ENCODE measurements at places on chromosomes 2 and 18.

GRCh38 chr2:231611273-231612108 is 18.8 kb downstream of the TEX44 start:
- peak; percentile 14 for DNase-seq

DNA sequence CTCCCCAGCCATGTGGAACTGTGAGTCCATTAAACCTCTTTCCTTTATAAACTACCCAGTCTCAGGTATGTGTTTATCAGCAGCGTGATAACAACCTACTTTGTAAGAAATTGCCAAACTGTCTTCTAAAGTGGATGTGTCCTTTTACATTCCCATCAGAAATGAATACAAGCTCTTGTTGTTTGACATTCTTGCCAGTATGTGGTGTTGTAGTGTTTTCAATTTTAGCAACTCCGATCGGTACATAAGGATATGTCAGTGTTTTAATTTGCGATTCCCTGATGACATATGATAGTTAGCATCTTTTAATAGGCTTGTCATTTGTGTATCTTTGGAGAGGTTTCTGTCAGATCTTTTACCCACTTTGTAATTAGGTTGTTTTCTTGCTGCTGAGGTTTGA is 1156.3 kb upstream of the CRIM1 start:
- DNase-seq = no peak

GRCh38 chr2:217515615-217516309 is 487.0 kb downstream of the TNS1 start:
- no peak for DNase-seq

DNA sequence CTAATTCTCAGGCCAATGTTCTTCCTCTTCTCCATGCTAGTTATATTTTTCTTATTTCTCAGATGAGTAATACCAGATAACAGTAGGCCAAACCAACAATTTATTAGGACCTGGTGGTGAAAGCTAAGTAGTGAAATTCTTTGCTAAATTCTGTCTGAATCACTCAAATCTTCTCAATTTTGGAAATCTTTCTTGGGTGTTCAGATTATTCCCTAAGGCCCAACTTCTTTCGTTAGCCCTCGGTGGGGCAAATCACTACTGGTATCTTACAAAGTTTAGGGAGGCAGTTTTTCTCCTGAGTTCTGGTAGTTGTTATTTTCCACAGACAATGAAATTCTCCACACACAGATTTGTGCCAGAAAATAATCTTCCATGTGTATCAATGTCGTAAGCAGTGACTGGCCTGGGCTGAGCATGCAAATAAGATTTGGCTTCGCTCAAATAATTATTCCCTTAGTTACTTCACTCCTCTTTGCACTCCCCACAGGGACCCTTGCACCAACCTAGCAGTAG is 443.5 kb upstream of the SLC14A2 start:
- DNase-seq = no peak

DNA sequence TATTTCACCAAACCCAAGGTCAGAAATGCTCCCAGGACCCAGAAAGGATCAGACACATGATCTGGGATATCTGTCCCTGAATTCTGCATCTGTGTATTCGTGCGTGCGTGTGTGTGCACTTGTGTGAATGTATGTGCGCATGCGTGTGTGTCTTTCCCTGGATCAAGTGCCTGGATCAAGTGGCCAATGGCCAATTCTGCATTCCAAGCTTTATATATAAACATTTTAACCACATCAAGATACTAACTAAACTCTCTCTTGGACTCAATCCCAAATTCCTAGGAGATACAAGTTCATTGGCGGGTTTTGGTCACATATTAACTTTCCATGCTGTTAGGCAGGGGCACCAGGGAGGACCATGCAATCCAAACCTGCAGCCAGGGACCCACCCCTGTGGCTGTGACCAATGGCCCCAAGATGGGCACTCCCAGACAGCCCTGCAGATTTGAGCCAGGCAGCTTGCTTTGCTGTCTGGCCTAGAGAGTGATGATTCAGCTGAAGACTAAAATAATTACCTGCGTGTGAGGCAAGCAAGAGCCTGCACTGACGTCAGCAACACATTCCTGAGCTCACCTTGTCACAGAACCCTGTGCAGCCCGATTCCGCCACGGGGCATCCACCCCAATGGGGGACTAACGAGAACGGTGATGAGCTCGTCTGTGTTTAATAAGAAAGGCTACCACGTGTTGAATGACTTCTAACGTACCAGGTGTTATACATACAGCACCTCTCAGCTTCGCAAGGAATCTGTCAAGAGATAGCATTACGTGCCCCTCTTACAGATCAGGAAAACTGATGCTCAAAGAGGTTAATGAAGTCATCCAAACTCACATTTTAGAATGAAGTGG is 45.3 kb upstream of the ROCK2 start:
- no peak for DNase-seq

DNA sequence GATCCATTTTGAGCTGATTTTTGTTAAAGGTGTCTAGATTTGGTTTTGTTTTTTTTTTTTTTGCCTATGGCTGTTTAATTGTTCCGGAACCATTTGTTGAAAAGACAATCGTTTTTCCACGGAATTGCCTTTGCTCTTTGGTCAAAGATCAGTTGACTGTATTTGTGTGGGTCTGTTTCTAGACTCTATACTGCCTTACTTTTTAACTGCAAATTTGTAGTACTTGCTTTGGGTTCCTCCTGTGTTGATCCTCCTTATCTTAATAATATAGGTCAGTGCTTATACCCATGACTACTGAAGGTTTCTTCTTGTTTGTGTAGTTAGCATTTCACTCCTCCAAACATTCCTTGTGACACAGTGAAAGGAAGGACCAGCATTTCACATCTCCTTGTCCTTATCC is 30.4 kb downstream of the CERS6 start:
- DNase-seq = no peak

DNA sequence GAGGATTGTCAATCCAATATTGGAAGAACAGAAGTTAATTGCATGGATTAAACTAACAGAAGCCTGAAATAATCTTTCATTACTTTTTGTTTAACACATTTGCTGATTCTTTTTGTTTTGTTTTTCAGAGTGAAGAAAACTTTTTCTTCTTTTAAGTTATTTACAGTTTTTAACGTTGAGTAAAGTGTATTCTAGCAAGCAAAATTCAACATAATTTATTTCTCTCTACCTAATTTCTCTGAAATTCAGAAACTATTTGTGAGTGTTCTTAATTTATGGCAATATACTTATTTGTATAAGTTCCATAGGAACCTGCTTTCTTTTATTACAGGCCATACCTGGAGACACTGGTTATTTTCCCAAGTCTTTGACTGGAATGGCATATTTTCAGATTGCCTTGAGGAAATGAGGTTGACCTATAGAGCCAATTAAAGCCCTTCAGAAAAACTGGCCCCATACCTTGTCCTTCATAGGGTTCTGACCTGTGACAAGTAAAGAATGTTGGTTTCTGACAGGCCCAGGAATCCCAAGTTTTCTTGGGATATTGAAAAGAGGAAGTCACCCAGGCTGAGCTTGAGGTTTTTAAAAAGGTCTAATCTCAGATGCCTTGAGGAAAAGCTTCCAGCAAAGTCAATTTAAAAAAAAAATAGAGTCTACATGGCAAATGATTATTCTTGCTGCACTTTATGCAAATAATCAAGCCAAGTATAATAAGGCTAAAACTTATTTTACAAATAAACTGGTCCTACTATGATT is 26.8 kb upstream of the LIPG start:
- DNase-seq = no peak

- DNase-seq = no peak
These were observed 123.2 kb upstream of the TWIST2 start for GRCh38 chr2:238724728-238725127.

DNA sequence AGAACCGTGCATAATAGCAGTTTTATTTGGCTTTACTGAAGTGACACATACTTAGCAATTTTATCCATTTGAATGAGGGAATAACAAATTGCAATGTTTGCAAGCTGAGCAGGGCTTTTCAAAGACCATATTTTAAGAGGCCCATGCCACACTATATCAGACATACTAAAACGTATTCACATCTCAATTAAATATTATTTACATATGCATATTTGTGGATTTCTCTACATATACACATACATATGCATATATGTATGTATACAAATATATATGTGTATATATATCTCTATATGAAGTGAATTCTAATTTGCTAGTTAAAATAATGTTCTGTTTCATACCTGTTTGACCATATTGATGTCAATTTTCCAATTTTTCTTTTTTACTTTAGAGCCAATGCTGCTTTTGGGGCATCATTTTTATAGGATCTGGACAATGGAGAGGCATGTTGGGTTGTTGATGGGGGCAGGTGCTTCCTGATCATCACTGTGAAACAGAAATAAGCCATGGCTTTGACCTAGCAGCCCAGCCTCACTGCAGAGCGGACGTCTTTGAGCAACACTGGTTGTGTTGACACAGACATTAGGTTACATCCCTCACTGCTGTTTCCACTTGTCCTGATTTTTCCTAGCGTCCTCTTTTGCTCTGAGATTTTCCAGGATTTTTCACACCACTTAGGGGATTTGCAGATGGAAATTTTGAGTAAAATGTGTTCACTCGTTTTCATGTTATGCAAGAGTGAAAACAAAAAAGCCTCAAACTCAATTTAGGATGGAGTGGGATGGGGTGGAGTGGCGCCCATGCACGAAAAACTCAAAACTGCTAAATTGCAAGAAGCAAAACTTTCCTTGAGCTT is 56.9 kb downstream of the RDH14 start:
- DNase-seq = no peak

GRCh38 chr2:148928395-148928794 is 53.4 kb downstream of the KIF5C start:
- DNase-seq = no peak

DNA sequence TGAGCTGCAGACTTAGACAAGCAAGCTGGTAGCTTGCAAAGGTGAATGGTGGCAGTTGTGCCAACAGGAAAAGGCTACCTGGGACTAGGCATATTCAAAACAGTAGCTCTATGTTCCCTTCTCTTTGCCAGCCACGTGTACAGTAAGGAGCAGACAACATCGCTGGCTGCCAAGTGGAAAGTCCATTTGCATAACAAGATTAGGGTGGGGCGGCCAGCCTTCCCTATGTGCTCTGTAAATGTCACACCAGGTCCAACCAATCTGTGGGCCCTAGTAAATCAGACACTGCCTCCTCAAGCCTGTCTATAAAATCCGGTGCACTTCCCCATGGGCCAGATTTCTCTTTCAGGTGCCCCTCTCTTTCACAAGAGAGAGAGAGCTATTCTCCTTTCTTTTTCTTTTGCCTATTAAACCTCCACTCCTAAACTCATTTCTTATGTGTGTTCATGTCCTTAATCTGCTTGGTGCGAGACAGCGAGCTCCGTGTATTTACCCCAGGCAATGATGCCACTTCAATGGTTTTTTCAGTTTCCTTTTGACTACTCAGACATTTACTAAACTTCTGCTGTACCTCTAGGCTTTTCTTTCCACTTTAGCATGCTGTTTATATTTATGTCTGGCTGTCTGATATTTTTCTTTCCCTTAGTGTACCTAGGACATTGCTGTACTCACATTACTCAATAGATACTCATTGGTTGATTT is 297.4 kb upstream of the GCFC2 start:
- no peak for DNase-seq

- no peak for DNase-seq
These were observed 4.3 kb upstream of the G6PC2 start for GRCh38 chr2:168896783-168897182.
